Stomach (tissue), 19 donors: ENCODE measurements at places on chromosomes 2 and 18. TPM values are rescaled to one million over a fixed set of nuclear protein-coding genes. Genes with fewer than 3 reads are reported as not detected.

- DNase-seq = no peak
These were observed 394.2 kb downstream of the IRS1 start for GRCh38 chr2:226405465-226405864.

DNA sequence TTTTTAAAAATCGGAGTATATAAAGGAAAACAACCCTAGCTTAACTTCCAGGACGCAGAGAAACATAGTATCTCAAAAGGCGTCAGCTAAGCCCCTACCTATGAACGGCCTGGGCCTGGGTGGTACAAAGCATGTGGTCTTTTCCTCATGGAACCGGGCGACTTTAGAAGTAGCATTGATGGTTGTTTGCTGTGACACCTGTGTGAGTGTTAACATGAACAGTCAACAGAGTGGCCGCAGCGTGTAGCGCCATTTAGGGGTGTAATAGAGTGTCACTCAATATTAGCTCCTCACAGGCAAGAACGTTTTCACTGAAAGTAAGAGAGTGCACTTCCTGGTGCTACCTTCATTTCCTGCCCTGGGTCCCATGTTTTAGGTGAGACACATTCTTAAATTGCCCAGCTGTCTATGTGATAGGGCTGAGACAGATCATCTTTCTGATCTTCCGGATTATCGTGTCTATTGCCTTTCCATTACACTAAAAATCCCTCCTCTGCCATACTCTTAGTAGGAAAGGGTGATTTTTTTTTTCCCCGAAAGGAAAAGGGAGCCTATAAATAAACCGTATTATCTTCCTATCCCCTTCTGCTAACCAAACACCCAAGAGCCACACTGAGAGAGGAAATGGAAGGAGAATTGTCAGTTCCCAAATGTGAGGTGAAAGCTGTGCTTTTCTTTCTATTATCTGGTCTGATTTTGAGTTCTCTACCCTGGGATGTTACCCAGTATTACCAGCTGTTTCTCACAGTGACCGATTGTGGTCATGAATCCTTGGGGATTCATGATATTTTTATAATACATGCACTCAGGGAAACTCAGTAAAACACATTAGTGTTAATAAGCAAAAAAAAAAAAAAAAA is 1.3 kb downstream of the GORASP2 start:
- no peak for DNase-seq

- no peak for DNase-seq
These were observed 46.5 kb downstream of the IL1RL2 start for GRCh38 chr2:102233132-102233884.

DNA sequence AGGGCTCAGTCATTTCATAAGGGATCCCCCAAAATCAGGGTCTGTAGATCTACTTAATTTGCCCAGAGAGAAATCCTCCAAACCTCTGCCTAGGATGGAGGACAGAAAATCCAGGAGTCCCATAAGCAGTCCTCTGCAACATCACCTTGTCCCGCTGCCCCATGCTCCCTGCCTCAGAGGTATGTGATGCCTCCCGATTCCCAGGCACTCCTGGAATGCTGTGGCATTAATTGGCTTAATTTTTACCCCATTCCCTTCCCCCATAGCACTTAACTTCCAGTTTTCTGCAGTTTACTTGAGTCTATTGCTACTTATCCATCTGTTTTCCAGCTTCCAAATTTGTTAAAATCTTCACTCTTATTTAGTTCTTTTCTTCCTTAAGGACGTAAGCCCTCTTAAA is 91.6 kb upstream of the TSPYL6 start:
- no peak for DNase-seq

Gene TMEM178A
- 36.5 TPM for total RNA-seq

Gene DSG2
- 130 TPM for total RNA-seq

DNA sequence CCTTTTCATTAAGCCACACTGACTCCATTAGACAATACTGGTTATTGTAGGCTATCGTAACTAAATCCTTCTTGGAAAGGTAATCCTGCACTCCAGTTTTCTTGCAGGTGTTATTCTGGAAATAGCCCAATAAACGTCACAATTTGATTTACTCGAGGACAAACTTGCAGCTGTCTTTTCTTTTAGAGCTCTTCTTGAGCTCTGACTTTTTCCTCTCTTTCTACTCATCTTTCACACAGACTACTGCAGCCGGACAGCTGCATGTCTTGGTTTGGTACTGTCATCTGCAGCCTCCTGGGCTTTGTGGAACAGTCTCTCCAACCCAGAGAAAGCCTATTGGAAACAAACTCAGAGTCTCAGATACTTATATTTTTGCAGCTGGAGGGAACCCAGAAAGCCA is 23.0 kb upstream of the MSGN1 start:
- no peak for DNase-seq

DNA sequence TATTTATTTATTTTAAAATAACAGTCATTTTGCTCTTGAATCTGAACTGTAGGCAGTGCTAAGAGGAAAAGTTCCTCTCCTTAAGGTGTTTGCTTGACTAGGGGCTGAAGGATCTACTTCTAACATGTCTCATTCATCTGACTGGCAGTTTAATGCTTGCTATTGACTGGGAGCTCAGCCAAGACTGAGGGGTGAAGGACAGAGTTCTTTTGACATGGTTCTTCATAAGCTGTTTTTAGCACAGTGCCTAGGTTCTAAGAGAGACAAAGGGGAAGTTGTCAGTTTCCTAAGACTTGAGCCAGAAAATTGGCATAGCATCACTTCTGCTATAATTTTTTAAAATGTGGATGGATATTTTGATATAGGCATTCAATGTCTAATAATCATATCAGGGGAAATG is 73.0 kb downstream of the COMMD1 start:
- peak; percentile 38 for DNase-seq

Gene FHL2
- total RNA-seq = 42.6 TPM

- no peak for DNase-seq
These were observed 54.4 kb upstream of the CCDC68 start for GRCh38 chr18:55013685-55014084.

Gene ERBB4
- total RNA-seq = not detected

- DNase-seq = no peak
These were observed 64.3 kb upstream of the STAT1 start for GRCh38 chr2:191078165-191078867.
